ENCODE measurements at places on chromosomes 1 and 21.
A peak's percentile ranks its signal among the peaks of the same experiment; 100 is the strongest.

GRCh38 chr1:59568158-59568935 is 246.4 kb upstream of the HOOK1 start:
- no peak for DNase-seq

DNA sequence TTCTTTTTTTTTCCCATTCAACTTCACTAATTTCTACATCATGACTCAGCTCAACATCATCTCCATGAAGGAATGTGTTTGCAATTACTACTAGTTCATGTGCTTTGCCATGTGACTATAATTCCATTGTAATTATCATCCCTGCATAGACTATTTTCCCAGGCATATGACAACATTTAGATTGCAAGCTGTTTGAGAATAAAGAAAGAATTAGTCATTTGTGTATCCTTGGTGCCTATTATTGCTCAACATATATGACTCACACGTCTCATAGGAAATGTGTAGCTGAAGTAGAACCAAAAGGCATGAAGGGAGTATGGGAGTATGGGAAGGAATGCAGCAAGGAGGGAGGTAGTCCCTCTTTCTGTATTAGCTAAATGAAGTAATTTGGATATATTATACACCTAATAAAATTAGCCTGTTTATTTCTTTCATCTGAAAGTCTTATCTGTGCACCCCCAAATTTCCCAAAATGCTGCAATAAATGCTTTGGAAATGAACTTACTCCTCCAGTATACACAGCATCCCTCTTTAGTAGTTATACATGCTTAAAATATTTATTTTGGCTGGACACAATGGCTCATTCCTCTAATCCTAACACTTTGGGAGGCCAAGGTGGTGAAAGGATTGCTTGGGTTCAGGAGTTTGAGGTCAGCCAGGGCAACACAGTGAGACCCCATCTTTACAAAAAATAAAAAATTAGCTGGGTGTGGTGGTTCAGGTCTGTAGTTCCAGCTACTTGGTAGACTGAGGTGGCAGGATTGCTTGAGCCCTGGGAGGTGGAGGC is 316.9 kb upstream of the ADGRL4 start:
- DNase-seq: no peak

DNA sequence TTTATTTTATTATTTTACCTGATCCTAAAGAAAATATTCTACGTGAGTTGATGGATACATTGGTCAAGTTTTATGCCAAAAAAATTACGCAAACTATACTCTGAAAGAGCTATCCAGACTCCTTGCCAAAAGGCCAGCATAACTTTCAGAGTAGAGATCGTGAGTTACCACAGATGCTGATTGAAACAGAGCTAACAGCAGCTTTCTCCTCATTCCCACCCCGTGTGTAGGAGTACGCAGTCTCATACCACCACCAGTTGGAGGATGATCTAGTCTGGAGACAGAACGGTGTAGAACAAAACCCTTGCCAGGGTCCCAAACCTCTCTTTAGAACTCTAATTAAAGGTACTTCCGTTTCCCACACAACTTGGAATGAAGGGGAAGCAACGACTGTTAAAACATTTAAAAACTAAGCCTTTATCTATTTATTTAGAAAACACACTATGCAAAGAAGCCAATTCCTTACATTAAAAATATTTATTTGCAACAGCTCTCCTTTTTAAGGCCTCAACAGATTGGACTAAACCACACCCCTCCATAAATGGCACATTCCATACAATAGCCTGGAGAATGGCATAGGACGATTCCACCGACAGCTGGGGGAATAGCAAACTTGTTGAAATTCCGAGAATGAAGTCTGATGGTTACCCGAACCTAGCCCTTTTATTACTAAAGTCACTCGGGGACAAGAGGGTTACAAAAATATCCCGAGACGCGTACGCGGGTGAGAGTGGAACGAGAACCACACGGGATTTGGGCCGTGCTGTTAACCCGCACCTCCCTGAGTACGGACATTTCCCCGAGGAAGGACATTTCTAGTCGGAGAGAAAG is 1.4 kb downstream of the NUCKS1 start:
- DNase-seq: no peak

DNA sequence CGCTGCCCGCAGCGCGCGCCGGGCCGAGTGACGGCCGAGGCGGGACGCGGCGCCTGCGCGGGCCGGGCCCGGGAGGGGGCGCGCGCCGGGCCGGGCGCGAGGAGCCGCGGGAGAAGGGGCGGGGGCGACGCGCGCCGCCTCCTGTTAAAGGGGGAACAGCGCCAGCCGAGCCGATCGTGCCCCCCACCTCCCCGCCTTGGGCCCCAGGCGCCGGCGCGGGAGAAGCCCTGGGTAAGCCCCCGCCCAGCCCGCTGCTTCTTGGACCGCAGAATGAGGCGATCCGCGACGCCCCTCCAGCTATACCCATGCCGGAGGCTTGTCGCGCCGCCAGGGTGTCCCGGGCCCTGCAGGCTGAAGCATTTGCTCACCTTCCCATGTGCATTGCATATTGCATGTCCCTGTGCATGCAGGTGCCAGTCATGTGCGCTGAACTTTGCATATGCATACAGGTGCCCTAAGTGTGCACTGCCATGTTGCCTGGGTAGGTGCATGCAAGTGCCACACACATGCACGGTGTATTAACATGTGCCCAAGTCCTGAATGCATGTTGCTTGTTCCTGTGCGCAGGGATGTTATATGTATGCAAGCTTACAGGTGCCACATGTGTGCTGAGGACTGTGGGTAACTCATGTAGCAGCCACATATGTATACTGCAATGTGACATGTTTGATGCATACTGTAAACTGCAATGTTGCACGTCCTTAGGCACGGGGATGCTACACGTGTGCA is at the start of gene ADGRB2:
TSS of gene ADGRB2 (minus strand) at position 29 of the 729 bp plus-strand sequence. CDS start 7,119 bp downstream, outside the sequence.
- DNase-seq: peak; percentile 53

DNA sequence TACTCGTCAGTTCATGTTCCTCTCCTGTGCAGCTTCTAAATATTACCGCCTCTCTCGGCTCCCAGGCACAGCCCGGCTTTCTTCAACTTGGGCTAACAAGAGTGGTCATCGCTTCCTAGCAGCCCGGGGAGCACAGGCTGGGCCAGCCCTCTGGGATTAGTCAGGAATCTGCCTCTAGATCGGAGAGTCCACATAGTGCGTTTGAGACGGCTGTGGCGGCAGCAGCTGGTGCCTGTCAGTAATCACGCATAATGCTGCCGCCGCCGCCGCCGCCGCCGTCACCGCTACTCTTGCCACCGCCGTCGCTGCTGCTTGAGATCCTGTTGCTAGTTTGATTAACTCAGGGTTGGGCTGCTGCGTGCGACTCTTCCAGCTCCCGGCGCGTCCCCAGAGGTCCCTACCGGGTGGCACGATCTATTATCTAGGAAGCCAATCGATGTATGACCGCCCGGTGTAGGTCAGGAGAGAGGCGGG is at the start of gene RXRG:
TSS of gene RXRG (minus strand) at position 230 of the 474 bp plus-strand sequence. CDS start 233 bp downstream, outside the sequence.
- DNase-seq: no peak
